ENCODE measurements at places on chromosomes 7 and 10.

DNA sequence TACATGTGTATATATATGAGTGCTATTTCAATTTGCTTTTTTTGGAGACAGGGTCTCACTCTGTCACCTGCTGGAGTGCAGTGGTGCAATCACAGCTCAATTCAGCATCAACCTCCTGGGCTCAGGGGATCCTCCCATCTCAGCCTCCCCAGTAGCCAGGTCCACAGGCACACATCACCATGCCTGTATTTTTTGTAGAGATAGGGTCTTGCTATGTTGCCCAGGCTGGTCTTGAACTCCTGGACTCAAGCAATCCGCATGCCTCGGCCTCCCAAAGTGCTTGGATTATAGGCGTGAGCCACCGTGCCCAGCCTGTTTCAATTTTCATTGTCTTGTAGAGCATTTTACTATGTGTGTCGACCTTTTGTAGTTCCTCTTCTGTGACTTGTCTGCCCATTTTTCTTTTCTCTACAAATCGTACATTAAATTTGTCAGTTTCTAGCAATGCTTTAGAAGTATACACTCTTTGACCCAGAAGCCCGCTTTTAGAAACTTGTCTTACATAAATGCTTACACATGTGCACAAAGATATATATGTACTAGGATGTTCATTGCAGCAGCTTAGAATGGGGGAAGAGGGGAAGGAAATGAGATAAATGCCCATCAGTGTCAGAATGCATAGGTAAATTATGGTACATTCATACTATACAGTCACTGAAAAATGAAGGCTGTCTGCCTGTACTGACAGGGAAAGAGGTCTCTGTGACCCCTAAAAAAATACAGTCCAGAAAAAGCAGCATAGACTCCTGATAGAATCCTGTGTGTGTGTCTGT is 12.2 kb upstream of the RFC2 start:
- no peak for DNase-seq

DNA sequence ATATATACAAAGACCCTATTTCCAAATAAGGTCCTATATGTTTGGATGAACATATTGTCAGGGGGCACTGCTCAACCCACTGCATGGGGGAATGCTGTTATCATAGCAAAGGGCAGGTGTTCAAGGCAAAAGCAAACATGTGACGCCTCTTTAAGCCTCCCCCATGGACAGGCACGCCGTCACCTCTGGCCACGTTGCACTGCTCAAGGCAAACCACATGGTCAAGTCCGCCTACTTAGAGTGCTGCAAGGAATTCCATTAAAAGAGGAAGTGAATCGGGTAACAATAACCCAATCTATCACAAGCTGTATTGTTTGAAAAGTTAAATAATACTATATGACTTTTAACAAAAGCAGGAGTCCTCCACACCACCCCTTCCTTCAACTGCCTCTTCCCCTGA is 8.8 kb upstream of the CALD1 start:
- no peak for DNase-seq

DNA sequence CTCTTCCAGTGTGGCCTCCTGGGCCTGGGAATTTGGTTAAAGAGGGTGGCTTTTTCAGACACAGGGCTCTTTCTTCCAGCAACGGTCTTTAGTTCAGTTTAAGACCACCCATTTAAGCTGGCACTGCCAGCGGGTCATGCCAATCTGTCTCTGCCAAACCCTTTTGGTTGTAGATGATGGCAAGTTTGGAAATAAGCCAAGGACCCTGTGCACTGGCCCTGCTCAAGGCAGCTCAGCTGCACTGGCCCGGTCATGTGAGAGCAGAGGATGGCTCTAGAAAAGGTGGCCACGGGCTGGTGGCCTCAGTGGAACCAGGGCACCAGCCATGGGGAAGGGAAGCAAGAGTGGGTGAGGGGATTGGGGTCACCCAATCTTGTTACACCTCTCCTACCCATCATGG is 294.1 kb downstream of the GLRX3 start:
- DNase-seq = no peak

DNA sequence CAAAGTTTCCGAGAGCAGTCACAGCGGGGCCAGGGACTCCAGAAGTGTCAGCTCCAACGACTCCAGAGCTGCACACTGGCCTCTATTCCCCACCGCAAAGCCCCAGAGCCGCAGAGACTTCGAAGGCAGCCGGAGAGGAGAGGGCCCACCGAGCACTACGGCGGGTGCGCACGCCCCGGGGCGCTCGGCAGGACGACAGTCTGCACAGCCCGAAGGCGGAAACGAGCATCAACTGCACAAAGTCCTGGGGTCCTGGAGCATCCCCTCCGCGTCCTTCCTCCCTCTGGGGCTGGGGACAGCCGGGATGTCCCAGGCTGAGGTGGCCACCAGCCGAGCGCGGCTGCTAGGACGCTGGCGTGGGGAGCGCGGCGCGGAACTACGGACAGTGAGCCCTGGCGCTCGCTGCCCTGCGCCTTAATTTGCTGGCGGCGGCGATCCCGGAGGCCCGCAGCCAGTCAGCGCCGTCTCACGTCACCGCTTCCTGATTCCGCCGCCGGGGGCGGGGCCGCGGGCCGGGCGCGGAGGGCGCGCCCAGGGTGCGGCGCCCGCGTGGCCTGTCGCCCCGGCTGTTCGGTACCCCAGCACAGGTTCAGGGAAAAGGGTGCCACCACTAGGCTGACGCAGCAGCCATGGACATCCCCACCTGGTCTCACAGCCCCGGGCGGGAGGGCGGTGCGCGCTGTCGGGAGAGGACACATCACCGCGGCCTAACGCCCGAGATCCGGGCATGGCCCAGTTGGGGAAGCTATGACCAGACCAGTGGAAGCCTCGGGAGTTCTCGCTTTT is at the start of gene TBX20:
TSS of gene TBX20 (minus strand) at position 391 of the 786 bp plus-strand sequence. CDS start 480 bp downstream, outside the sequence.
- no peak for DNase-seq

GRCh38 chr10:79928028-79928583 is 20.8 kb downstream of the SFTPD start:
- no peak for DNase-seq

DNA sequence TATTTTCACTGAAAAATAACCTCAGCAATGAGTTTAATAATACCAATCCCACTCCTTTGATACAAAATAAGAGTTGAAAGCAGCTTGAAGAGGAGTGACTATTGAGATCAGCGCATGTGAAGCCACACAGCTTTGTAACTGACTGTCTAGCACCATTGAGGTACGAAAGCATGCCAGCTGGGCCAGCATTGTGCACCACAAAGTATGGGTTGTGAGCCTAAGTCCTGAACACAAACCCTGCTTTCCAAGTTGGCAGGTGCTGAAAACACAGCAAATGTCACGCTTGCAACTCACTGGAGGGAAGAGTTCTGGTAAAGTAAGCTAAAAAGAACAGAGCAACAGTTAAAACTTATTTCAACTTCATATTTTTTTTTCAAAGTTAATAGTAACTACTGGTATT is 4.0 kb upstream of the FAM53B start:
- no peak for DNase-seq

- DNase-seq = no peak
These were observed 108.5 kb downstream of the SND1 start for GRCh38 chr7:127760436-127761031.

GRCh38 chr7:90276033-90276728 is 31.2 kb downstream of the CFAP69 start:
- DNase-seq = no peak

- DNase-seq = no peak
These were observed 1.5 kb downstream of the RGS10 start for GRCh38 chr10:119541046-119541445.

DNA sequence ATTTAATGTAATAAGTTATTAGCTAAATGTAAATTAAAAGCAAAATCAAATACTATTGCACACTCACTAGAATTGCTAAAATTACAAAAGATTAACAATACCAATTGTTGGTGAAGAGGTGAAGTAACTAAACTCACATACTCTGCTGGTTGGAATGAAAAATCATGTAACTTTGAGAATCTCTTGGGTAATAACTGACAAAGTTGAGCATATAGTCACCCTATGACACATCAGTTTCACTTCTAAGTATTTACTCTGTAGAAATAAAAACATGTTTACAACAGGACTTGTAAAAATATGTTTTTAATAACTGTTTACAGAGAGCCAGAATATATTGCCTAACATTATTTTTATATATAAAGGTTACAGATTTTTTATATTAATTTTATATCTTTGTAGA is 33.6 kb downstream of the CNTNAP2 start:
- DNase-seq = no peak

DNA sequence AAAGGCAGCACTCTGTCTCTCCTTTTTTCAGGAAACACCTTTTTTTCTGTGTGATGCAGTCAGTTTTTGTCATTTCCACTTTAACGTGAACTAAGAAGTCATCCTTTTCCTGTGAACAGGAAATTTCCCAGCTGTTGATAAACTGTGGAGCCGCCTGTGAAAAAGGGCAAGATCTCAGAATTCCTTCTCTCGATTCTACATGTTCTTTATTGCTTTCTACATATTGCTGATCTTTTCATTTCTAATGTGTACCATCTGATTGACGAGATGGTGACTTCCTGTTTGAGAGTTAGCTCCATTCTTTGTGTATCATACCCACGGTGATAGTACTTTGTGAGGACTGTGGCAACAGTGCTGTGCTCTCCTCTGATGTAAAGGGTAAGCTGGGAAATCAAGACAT is 50.4 kb downstream of the ADD3 start:
- no peak for DNase-seq

- no peak for DNase-seq
These were observed 28.1 kb upstream of the ZNF680 start for GRCh38 chr7:64590971-64591370.

DNA sequence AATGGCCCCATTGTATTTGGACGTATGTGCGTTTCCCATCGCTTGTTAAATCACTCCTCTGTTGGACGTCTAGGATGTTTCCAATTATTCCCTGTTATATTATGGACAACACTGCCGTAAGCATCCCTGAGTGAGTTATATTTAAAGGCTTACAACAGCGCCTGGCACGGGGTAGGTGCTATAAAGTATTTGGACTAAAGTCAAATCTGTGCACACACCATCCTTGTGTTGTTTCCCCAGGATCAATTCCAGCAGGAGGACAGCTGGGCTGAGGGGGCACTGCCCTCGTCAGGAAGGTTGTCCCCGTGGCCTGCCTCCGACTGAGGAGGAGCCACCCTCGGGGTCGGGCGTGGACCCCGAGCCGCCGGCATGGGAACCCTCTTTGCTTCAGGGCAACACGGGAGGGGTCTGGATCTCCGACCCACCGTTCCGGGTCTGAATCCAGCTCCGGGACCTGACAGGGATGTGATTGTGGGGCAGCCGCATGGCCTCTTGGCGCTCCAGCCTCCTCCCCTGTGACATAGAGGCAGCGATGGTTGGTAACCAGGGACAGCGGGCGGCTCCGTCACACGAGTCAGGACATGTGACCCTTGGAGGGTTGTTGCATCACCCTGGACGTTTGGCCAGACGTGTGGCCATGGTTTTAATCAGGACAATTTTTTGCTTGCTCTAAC is 1.5 kb upstream of the JAKMIP3 start:
- DNase-seq = no peak

DNA sequence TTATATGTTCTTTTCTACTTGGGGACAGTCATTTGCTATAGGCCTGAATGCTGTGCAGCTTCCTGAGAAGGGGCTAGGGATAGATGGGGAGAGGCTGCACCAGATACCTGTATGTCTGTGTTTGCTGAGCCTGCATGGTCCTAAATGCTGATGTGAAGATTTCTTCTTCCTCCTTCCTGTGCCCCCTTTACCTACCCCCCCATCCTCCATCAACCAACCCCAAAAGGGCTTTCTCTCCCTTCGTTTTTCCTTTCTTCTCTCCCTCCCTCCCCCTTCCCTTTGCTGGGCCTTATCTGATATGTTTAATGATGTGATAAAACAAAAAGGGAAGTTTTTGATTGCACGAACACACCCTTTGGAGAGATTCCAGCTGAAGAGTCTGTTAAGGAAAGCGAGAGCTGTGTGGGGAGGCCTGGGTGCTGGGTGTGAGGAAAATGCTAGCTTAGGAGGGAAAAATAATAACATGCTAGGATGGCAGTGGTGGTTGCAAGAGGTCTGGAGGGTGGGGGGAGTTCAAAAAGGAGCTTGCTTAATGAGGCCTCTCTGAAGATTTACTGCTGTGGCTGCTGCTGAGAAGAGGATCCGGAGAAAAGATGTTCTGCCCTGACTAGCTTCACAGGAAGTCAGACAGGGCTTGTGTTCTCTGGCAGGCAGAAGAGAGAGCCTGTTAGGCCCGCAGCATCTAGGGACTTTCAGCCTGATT is 101.8 kb downstream of the SAMD9 start:
- DNase-seq = no peak

DNA sequence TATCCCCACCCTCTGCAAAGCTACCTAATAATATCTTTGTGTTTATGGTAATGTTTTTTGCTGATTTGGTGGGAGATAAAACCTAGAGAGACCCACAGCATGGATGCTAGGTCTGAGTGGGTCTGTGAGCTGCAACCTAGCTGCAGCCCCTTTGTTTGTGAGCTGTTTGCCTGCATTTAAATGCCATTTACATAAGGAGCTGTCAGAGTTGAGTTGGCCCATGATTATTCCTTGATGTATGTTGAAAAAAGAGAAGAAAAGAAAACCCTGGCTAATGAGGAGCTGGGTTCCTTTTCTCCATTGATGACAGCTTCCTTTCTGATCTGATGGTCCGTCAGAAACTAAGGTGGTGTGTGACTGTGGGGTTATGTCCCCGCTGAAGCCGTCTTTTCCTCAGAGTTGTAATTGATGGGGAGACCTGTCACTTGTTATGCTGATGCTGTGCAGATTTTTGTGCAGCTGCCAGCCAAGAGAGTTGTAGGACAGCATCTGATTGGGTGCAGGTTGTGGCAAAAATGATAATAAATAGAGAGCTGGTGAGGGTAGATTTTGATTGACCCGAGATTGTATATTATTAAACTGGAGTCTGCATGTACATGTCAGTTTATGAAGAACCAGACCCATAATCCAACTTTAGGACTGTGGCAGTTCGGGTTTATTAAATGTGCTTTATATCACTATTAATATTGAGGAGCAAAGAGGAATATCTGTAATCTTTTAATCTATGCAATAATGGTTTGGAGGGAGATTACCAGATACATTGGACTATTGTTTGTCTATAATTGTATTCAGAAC is 219.8 kb downstream of the AUTS2 start:
- DNase-seq = no peak

DNA sequence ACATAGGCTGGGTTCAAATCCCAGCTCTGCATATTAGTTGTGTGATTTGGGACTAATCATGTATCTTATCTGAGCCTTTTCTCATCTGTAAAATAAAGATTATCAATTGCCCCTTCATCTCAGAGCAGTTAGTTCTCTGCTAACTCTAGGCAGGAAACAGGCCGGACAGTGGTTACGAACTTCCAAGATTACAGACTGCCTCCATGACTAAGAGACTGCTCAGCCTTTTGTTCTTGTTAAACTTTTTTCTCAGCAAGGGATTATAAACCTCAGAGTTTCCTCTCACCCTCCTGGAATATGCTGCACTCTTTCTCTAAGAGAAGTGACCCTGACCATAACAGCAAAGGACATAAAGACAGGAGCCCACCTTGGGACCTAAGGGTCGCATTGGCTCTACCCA is 52.5 kb upstream of the NFKB2 start:
- no peak for DNase-seq
